ENCODE measurements at places on chromosomes 7 and 10.

DNA sequence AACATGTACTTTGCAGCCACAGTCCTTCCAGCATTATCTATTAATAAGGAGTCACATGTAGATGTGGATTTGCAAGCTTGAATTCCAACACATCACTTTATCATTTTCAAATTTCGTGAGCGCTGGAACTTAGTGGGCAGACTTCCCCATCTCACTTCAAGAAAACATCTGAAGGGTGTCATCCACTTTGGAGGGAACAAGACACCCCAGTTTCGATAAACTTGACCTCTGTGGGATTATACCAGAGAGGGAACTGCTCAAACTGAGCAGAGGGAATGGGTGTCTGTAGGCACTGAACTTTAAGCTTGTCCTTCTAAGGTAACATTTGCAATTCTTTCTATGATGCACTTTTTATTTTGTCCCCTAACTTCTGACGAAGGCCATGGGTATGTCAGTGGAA, 27.5 kb downstream of the ADRB1 start:
- DNase-seq = no peak

DNA sequence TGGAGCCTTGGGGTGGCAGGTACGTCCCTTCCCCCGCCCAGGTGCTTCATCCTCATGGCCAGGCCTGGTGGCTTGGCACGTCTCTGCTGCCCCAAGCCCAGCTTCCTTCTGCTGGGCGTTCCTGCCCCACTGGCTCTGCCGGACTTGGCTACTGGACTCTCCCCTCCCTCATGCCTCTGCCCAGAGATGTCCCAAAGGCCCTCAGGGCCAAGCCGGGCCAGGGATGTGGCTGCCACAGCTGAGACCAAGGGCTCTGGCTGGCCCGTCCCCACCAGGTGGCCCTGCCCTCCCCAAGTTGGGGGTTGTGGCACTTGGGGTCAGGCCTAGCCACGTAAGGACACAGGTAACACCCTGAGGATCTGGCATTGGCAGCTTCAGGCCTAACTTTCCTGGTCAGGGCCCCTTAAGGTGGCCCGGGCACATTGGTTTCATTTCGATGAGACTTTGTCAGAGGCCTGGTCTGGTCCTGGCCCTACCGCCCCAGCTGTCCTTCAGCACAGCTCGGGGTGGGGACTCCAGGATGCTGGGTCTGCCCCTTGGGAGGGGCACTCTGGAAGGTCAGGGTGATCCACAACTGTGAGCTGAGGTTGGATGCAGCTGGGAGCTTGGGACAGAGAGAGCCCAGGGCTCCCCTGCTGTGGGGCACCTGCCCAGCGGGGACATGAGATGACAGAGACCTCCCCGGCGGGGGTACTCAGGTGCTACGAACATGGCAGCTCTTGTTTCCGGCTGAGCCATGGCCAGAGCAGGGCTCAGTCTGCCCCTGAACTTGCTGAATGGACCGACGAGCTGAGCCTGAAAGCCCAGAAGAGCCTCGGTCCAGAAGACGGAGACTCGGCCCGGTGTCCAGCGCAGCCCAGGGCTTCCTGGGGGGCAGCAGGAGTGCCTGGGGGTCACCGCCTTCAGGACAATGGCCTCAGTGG, 2.9 kb downstream of the BHLHA15 start:
- DNase-seq = no peak

DNA sequence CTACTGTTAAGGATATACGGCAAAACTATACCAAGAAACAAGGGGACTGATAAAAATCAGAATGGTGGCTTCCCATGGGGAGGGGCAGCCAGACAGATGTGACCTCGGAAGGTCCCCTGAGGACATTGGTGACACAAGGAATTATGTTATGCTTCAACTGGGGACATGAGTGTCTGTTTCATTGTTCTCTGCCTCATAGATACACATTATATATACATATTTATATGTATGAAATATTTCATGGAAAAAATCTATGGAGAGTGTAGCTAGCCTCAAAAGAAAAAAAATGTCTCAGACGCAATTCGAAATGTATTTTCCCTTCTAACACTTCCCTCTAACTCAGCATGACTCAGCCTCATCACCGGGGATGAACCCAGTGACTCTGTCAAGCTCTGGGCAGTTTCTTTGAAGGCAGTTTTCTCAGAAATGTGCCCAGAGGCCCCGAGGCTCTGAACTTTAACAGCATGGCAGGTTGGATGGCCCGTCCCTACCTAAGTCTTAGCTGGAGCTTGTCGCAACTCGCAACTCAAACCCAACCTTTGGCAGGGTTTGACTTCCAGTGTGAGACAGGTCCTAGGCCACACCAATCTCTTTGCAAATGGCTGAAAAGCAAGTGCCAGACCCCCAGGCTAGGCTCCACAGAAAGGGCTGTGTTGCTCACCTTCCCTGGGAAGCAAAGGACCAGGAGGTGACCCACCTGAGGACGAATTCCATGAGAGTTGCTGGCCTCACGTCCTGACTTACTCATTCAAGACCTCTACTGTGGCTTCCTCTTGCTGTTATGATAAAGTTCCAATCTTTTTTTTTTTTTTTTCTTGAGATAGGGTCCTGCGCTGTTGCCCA, 86.9 kb downstream of the CARD11 start:
- no peak for DNase-seq

DNA sequence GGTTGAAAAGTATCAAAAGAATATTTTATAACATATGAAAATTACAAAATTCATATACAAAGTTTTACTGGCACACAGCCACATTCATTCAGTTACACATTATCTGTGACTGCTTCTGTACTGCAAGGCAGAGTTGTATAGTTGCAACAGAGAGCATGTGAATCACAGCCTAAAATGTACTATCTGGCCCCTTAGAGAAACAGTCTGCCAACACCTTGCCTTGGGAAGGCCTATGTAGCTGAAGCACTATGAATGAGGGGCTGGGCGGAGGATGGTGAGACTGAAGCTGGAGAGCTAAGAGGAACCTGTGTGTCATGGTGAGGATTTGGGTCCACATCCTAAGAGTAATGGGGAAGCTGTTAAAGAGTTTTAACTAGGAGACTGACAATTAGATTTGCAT, 35.7 kb downstream of the PDZD8 start:
- no peak for DNase-seq
